Esophagus squamous epithelium (tissue), 5 donors: ENCODE measurements at places on chromosomes 6 and 20.

DNA sequence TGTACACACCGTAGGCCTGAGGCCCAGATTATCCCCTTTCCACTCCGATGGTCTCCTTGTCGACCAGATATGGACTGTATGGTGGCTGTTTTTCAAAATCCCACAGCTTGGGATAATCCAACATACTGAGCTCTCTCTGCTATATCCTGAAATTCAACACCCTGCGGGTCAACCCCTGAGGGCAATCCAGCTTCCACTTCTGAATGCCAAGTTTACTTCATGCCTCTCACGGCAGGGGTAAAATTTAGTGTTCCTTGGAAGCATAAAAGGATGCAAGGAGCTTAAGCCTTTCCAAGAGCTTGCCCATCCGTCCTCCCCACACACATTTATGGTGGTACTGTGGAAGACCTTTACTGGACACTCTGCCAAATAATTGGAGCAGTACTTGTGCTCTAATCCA is 90.7 kb downstream of the PLG start:
- DNase-seq = no peak

- no peak for DNase-seq
Observed at GRCh38 chr20:23634985-23635767, 2.6 kb downstream of the CST3 start.

DNA sequence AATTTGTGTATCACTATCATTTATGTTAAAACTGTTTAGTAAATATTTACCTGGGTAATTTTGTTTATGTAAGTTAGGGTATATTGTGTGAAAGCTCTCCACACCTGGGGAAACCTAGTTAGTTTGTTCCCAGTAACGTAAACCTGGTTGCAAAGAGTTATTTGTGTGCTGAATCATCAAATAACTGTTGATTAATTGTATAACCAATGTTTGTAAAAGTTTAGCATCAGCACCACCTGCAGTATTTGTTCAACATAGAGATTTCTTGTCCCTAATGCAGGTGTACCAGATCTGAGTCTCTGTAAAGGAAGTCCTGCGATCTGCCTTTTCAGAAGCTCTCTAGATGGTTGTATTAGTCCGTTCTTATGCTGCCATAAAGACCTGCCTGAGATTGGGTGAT is 440.4 kb downstream of the COL12A1 start:
- DNase-seq = no peak

DNA sequence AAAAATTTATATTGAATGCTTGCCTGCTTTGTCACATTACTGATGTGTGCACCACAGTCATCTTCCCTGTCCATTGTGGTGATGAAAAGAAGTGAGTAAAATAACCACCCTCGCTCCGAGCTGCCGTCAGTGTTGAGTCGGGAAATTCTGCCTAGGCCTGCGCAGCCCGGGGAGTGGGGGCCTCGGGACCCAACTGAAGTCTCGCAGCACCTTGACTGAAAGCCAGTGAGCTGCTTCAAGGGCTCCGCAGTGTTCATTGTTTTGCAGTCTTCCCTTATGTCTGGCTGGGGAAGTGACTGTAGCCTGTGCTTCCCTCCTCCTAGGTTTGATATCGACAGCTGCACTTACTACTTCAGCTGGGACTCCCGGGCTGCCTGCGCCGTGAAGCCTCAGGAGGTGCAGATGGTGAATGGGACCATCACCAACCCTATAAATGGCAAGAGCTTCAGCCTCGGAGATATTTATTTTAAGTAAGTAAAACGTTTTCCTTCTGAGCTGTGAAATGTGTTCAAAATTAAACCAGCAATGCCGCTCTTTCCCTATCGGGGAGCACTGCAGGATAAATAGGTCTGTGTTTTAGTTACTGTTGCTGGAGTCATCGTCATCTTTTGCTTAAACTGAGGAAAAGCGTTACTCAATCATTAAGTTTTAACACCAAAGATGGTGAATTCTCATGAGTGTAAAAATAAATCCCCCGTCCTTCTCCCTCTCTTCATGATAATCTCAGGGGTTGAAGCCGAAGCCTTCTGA is 32.7 kb upstream of the SLC22A1 start:
- DNase-seq = no peak

- DNase-seq = no peak
Observed at GRCh38 chr6:160581406-160581805, 82.7 kb downstream of the LPA start.

GRCh38 chr20:3606021-3606420 is 57.2 kb downstream of the GFRA4 start:
- DNase-seq = no peak

- DNase-seq = no peak
Observed at GRCh38 chr6:157679605-157680580, 143.2 kb upstream of the SNX9 start.

GRCh38 chr6:73491377-73491776 is 29.5 kb downstream of the EEF1A1 start:
- DNase-seq = no peak

DNA sequence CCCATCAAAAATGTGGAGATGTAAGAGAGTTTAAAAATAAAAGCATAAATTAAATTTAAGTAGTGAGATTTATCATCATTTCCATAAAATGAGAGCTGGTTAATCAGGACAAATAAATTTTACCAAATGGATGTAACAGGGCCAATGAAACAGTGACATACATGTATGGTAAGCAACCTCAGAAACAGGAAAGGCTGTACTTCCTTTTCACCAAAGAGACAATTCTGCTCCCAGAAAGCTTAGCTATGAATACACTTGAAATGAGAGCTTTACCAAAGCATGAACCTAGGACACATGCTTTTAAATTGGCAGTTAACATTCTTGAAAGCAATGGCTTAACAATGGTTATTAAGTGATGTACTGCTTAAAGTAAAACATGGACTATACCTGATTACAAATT is 12.1 kb upstream of the UBE2J1 start:
- DNase-seq = no peak

- DNase-seq = no peak
Observed at GRCh38 chr6:85417336-85417735, 32.5 kb upstream of the NT5E start.

GRCh38 chr6:80148220-80148619 is 41.7 kb downstream of the BCKDHB start:
- no peak for DNase-seq

DNA sequence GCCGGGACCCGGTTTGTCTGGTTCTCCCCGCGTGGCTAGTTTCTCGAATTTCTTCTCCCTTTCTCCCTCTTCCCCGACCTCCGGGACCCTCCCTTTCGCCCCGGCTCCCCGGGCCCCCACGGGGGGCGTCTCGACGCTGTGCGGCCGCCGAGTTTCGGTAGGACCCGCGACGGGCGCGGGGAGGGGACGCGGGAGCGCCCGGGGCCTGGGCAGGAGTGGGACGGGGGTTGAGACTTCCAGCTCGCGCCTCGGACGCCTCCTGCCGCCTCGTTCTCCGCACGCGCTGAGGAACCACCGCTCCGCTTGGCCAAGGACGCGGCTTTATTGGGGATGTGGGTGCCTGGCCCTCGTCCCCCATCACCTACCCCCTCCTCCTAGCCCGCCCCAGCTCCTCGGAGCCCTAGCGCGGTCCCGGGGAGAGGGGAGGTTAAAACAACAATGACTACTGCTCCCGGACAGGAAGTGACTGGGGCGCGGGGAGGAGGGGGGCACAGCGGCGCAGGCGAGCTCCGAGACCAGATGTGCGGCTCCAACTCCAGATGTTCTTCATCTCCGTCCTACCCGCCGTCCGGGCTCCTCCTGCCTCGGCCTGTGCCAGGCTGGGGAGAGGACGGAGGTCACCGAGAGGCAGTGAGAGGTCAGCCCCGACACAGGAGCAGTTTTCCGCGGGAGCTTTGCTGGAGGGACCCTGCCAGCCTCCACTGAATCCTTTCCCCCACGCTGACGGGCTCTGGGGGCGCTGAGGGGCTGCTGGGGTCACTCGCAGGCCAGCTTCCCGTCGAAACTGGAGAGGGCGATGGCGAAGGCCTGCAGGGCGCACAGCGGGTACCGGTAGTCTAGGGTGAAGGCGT is 917 bp upstream of the TEAD3 start:
- no peak for DNase-seq

GRCh38 chr20:45518282-45518681 is 2.9 kb upstream of the SPINT3 start:
- DNase-seq = no peak

DNA sequence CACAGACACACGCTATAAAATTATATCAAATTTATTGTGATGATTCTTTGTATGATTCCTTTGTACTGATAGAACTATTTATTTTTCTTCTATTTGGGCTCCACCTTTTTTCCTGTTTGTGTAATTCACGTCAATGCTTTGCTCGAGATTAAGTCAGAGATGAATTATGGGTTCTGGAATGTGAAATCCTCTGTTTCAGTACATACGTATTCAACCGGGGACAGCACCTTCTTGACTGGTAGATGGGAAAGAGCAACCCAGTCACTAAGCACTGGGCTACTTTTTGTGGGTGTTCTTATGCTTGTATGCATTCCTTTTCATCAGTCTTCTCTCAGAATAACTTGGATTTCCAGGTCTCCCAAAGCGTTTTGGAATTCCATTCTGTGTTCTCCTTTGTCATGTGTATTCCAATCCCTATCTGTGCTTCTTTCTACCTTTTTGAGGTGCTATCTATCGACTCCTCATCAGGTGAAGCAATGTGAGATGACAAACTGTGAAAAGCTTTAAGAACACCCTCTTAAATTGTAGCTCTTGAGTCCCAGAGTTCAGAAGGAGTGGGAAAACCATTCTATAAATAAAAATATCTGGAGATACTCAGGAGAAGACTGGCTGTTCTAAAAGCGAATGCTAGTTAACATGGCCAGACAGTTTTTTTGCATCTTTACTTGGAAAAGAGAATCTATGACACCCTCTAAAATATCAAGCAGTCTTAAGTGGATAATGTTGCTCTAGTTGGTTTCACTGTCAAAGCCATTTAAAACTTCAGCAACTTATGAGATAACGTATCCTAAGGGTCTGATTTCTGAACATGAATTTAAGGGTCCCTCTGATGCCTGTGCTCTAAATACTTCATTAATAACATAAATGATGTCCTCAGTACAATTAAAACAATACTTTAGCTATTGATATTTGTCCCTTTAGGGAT is 197.7 kb upstream of the PREP start:
- no peak for DNase-seq

GRCh38 chr20:4434681-4435080 is 287.0 kb upstream of the PRND start:
- DNase-seq = no peak

DNA sequence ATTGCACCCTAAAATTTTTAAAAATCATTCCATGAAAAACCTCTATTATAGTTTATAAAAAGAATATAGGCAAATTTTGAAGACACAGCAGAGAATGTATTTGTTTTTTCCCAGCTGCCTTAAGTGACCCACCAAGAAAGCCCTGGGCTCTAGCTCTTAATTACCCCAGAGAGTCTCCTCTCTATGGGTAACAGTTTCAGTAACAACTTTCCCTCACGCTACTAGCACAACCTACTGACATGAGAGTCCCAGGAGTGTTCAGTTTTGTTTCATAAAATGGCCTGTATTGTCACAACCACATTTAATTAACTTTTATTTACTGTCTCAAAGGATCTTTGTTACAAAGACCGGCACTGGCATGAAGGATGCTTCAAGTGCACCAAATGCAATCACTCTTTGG is 41.5 kb downstream of the FHL5 start:
- no peak for DNase-seq

GRCh38 chr20:46396052-46396740 is 10.2 kb downstream of the ELMO2 start:
- DNase-seq = no peak

DNA sequence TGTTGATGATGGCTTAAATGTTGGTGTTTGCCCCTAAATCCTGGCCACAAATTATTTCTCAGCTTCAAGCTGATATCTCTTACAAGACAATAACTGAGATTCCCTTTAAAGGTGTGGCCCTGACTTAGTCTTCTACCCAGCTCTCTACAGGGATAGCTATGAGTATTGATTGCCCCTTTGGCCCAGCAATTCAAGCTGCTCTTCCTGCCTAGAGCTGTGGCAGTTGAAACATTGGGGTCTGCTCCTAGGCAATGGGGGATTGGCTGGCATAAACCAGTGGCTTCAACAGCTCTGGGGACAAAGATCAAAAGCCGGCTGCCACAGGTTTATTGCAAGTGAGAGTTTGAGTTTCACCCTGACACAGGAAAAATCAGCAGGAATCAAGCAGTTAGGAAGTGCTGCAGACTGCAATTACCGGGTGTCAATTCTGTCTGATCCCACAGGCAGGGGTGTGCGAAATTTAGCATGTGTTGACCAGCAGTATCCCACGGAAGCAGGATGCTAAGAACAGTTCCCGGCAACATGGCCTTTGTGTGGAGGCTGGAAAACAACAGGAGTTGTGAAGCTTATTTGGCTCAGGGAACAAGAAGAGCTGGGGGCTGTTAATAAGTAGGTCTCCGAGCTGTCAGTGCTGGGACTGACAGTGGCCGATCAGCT is 66.2 kb upstream of the IYD start:
- no peak for DNase-seq
